ENCODE measurements at places on chromosomes 5 and 9.

DNA sequence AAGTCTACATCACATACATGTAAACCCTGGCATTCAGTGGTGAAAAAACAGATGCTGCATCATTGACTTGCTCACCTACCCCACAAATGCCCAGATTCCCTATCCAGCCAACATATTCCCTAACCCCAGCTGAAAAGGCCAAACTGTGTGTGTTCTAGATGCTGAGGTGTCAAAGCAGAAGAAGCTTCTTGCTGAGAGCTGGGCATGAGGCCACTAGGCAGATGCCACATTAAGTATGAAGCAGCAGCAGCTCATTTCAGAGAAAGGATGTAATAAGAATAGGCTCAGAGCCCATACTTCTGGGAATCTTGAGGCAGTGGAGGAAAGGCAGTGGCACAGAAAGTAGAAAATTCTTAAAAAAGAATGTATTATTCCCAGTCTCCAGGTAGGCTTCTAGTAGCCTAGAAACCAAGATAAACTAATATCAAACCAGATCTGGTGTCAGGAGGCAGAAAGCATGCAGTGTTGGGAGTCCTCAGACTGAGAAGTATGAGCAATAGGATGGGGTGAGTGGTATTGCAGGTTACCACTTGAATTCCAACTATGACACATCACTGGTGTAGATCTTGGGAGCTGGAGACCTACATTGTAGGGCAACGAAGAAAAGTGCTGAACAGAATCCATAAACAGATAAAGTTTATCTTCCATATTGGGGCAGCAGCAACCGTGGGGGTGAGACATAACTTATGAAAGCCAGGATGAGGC lies 71.9 kb upstream of the GRHPR start:
- no peak for DNase-seq

DNA sequence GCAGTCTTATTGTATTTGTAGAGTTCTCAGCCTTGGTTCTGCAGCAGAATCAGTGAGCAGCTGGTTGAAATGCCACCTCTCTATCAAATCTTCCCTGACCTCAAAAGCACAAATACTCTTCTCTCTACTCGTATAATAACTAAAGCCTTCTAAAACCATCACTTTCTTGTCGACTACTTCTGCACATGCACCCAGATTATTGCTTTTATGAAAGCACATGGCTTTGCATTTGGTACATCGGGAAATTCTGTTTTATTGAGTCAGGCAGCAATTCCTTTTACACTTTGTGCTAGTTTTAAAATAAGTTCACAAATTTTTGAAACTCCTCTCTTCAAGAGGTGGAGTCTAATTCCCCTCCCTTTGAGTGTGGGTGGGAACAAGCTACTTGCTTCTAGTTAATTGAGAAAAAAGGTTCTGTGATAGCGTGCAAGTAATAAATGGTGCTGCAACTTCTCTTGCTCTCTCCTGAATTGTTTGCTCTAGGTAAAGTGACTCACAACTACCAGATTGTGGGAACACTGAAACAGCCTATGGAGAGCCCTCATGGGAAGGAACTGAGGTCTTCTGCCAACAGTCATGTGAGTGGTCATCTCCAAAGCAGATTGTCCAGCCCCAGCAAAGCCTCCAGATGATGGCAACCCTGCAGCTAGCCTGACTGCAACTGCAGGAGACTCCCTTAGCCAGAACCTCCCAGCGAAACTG lies 66.0 kb upstream of the TAF1L start:
- no peak for DNase-seq

- DNase-seq = no peak
Observed at GRCh38 chr5:160773646-160774410, 78.2 kb downstream of the ATP10B start.

DNA sequence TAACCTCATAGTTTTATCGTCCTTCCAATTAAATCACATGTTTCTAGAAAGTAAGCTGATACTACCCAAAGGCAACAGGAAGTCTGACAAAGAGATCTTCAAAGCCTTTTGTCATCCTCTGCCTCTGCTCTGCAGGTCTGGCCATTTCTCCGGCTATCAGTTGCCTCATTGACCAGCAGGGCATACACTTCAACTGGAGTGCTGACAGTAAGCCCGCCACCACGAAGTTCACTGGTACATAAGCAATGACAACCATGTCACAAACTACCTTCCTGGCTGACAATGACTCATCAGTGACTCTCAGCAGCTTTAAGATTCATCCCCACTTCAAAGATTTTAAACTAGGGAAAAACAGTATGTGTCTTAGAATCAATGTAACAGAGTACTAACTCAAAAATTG lies 20.6 kb downstream of the SPTLC1 start:
- DNase-seq = no peak

- no peak for DNase-seq
Observed at GRCh38 chr5:45262061-45262590, 434.1 kb downstream of the HCN1 start.

DNA sequence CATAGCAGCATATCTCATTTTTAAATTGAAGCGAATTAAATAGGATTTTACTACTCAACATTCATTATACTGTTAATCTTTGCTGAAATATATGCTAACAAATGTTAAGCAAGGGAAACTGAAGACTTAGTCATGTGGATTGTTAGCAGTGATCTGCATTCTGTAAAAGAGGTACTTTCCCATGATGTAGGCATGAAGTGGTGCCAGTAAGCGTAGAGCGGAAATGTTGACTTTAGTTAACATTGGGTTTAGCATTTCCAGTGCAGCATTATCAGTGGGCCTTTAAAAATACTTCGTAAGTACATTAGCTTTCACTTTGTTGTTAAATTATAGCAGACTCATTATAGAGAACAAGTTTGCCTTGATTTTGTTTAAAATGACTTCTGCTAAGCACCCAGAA lies 130.3 kb downstream of the CDC42SE2 start:
- no peak for DNase-seq

DNA sequence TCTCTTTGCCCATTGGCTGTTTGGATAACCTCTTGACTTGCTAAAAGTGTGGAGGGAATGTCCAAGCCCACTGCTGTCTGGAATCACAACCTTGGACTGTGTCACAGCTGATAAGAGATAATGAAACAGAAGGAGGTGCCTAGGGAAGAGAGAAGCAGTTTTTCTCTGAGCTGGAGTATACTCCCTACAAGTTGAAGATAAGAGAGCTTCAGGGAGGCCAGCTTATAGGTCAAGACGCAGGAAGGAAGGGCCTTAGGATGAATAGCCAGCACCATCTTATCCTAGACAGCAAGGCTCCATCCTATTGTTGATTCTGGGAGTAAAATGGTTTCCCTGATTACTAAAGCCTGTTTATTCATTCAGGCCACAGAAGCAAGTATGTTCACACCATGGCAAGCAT lies 244.7 kb downstream of the NPR3 start:
- DNase-seq = no peak
